Activated effector memory CD4-positive, alpha-beta T cell treated with anti-CD3 and anti-CD28 coated beads, Interleukin-2, amount 50 U/mL, for 16 hours (primary cell): ENCODE measurements at places on chromosomes 16 and 17.

DNA sequence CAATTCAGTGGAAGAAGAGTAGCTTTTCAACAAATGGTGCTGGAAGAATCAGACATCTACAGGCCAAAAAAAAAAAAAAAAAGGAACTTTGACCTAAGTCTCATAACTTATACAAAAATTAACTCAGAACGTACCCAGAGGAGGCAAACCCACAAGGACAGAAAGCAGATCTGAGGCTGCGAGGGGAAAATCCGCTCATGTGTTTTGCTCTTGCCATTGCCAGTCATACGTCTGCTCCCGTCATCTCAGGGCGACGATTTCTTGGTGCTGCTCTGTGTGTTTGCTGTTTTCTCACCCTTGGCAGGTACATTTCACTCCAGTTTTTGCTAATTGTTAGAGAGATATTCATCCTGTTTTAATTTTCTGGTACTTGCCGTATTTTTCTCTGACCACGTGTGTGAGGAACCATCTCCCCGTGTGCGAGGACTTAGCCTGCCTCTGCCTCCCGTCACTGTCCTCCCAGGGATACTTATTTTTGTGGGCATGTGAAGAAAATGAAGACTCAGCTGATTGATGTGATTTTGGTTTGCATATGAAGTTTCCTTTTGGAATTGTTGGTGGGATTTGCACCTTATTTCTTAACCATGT is 33.4 kb upstream of the ACSF3 start:
- no peak for DNase-seq

DNA sequence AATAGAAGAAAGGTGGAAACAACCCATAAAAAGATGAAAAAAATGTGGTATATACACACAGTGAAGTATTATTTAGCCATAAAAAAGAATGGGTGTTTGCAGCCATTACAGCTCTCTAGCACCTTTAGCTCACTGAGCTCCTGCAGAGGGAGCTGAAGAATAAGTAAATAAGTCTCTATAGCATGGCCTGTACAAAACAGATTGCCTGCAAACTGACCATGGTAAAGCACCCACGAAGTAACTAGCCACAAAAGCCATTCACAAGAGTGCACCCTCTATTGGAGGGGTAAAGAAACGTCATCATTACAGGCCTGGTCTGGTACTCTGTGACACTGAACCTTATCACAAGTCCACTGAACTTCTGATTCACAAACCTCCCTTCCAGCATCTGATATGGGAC is 76.3 kb downstream of the USP32 start:
- no peak for DNase-seq

DNA sequence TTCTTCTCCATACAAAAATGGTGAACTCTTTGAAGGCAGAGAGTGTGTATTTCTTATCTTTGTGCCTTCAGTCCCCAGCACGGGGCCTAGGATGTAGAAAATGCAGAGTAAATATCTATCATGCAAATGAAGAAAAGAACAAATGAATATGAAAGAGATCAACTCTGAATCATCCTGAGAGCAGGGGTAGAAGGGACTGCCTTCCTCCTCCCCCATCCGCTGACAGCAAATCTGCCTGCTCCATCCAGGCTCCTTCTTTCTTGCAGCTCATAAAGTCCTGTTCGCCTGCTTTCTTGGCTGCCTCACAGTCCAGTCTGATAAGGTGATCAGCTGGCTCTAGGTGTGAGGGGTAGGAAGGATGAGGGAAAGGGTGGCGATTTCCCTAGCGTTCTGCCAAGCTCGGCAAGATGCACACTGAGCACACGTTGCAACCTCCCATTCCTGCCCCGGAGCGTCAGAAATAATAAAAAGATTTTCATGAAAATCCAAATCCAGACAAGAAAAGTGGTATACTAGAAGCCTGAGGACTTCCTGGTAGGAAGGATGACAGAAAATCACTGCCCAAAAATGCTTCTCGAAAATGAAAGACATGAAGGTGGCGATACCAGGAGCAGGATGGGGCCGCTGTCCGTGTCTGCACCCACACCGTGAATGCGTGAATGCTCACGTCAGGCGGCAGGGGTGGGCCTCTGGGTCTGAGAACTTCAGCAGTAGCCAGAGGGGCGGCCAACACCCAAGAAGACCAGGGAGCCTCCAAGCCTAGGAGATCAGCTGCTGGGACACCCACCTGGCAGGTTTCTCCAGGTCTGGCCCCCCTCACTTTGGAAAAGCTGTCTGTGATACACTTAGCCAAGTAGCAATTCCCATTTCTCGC is 67.1 kb downstream of the VPS53 start:
- no peak for DNase-seq

DNA sequence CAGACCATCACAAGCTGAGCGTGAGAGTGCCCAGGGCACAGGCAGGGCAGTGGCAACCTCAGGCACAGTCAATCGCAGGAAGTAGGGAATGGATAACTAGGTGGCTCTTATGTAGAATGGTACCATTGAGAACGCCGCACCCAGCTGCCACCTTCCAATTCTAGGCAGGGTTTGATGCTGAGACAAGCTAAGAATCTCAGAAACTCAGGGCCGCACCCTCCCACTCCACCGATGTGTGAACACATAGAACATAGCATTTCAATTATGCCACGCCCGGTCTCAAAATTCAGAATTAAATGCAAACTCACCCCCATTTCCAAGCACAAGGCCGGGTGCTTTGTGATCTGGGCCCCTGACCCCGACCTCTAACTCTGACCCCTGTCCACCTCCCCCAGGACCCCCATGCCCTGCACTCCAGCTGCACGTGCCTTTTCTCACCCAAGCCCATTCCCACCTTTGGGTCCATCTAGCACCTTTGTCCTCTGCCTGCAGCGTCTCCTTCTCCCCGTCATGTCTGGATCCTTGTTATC is 178.4 kb downstream of the C16orf95 start:
- DNase-seq: no peak

GRCh38 chr17:80212962-80213642 is 7.0 kb downstream of the SGSH start:
- no peak for DNase-seq

DNA sequence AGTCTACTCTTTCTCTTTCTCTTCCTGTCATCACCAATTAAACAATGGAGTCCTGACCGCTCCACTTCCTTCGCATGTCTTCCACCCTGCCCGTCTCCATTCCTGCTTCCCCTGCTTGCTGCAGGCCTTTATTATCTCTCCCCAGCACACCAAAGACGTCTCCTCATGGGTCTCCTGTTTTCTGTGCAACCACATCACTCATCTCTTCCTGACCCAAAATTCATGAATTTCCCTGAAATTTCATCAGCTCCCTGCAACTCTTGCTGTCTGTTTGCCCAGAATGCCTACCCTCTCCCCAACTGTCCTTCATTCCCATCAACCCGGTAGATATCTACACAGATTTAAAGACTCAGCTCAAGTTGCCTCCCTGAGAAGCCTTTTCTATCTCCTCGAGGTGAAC is 76.7 kb upstream of the ALOX12 start:
- DNase-seq: no peak

GRCh38 chr16:714558-715476 is at the start of gene METRN:
METRN (plus strand) TSS chr16:715118; CDS start chr16:715290, 172 bp downstream.
- peak; percentile 96 for DNase-seq

- peak; percentile 84 for DNase-seq
Measured at GRCh38 chr17:48814504-48814903, 2.5 kb downstream of the TTLL6 start.

GRCh38 chr17:29240477-29240876 is 6.2 kb upstream of the CRYBA1 start:
- no peak for DNase-seq

DNA sequence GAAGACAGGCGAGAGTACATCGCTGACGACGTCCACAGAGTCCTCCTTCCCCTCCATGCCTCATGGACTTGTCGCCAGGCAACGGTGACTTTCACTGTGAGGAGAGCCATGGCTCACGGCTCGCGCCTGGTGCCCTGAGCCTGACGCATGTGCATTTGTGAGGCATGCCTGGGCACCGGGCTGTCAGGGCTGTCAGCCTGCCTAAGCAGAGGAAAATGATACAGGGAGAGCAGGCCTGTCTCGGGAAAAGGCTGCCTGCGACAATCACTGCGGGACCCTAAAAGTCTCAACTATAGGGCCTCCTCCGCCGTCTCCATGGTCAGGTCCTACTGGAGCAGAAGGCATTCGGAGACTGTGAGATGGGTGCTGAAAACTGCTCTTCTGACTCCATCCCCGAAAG is 135.5 kb upstream of the WSB1 start:
- no peak for DNase-seq

DNA sequence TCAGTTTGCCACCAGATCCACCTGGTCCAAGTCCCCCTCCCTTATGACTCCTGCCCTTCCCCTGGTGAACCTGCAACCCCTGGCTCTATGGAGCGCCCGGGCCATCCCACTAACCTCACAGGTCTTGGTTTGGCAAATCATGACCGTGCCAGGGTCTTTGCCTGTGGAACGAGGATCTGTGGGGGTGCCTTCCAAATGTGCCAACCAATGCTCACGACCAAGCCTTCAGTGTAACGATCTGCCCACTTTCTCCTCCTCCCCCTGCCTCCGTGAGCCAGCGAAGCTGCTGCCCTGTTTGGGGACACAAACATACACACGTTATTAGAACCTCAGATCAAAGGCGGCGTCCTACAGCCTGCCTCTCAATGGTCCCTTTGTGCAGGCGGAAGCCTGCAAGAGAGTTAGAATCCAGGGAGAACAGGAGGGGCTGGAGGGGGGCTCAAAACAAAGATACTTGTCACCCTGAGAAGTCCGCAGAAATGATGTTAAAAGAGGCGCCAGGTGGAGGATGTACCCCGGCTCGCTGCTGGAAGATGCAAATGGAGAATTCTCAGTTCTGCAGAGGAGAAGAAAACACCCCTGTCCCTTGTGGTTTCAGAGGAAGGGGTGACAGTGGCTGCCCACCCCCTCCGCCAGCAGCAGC is 9.0 kb upstream of the NKD1 start:
- peak; percentile 33 for DNase-seq

- no peak for DNase-seq
Measured at GRCh38 chr17:29107084-29107483, 64.1 kb downstream of the PIPOX start.

DNA sequence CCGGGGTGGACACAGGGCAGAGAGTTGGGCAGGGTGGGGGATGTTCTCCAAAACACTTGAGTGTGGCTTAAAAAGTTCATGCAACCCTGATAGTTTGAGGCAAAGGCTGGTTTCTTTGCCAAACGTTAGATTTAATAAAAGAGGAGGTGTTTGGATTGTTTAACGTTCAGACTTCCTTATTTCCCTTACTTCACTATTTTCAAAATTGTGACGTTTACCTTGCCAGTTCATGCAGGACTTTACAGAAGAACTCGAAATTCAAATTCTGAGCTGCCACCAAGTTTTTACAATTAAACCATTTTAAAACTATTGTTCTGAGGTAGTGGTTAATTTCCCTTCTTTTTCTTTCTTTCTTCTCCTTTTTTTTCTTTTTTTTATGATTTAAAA is 5.5 kb downstream of the SEC14L1 start:
- no peak for DNase-seq

- no peak for DNase-seq
Measured at GRCh38 chr17:32398946-32399345, 45.4 kb upstream of the PSMD11 start.

- DNase-seq: no peak
Measured at GRCh38 chr17:63973930-63974593, 1.3 kb upstream of the SCN4A start.

DNA sequence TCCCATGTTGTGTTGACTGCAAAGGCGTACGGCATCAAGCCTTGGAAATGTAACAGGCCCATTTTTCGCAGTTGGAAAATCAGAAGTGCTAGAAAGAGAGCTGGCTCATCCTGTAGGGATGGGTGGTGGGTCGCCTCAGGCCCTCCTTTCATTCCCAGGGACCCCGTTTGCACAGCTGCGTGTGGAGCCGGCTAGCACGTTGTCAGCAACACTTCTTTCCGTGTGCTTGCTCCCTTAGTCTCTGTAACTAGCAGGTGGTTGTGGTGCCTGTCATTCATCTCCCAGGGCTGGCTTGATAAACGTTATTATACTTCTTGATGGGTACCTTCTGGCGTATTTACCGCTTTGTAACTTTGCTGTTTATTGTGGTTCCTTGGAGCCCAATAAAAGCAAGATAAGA is 239.0 kb upstream of the CACNG5 start:
- DNase-seq: no peak

DNA sequence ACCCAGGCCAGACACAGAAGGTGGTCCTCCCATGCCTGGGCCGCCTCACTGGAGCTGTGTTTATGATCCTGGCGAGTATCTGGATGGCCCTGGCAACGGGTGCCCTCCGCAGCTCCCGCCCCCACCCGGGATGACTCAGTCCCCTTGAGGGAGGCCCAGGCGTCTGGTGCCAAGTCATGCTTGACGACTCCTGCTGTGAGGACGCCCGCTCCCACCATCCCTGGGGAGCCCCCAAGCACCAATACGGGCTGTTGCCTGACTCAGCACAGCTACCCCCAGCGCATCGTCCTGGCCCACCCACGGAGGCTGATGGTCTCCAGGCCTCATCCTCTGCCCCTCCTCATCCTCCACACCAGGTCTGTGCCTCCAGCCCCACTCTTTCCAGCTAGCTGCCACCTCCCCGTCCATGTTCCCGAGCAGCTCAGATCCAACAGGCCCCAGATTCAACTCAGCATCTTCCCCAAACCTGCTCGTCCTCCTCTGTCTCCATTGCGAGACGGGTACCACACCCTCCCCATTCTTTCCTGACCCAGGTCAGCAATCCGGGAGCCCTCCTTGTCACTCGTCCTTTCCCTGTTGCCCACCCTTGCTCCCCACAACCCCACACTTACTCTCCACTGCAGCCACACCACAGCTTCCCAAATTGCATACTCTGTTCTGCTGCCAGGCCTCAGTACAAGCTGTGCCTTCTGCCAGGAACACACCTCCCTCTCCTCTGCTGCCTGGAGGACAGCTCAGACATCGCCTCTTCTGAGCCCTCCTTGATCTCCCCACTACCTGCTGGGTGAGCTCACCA is 2.6 kb downstream of the CAMKK1 start:
- peak; percentile 67 for DNase-seq

DNA sequence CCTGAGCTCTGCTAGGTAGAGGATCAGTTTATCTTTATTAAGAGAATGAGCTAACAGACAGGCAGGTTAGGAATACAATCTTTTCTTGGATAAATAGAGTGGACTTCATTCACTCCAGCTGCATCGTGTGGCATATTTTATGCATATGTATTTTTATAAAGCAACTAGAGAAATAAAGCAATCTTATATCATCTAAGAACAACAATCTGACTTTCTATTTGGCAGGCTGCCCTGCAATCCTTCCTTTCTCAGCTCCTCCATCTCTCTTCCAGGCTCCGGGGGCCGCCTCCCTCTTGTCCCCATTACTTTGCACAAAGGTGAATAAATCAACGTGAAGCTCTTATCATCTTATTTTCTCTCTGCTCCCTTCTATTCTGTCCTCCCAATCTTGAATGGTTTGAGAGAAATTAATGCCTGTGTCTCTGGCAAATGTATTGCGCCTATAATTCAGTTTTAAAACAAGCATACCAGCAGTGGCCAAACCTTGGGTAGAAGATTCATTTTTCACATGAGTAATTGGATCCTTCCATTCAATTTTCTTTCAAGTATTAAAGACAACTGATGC is 64.5 kb downstream of the HS3ST3A1 start:
- no peak for DNase-seq

DNA sequence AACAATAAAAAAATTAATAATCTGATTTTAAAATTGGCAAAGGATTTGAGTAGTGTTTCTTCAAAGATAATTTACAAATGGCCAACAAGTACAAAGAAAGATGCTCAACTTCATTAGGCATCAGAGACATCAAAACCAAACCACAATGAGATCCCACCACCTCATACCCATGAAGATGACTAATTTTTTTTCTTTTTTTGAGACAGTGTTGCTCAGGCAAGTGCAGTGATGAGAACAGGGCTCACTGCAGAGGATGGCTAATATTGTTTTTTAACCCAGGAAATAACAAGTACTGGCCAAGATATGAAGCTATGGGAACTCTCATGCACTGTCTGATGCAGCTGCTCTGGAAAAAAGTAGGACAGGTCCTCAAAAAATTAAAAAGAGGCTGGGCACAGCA is 14.9 kb downstream of the WDR45B start:
- DNase-seq: no peak

GRCh38 chr16:68749432-68749831 is 12.3 kb downstream of the CDH1 start:
- no peak for DNase-seq
